ENCODE measurements at places on chromosomes 16 and 17.

DNA sequence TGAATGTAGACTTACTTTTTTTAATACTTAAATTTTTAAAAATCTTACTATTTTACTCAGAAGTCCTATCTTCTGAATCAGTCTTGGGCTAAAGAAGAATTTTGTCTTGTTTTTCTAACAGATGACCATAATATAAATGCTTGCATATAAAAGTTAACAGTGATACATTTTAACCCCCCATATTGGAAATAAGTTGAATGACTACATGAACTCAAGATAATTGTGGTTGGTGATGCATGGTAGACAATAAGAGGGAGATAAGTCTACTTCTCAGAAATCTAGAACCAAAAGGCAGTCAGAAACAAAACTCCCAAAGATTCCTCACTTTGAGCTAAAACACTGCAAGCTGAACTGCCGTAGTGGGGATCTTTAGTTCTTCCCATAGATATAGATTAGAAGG is 868.4 kb upstream of the SOX9 start:
- DNase-seq: no peak

DNA sequence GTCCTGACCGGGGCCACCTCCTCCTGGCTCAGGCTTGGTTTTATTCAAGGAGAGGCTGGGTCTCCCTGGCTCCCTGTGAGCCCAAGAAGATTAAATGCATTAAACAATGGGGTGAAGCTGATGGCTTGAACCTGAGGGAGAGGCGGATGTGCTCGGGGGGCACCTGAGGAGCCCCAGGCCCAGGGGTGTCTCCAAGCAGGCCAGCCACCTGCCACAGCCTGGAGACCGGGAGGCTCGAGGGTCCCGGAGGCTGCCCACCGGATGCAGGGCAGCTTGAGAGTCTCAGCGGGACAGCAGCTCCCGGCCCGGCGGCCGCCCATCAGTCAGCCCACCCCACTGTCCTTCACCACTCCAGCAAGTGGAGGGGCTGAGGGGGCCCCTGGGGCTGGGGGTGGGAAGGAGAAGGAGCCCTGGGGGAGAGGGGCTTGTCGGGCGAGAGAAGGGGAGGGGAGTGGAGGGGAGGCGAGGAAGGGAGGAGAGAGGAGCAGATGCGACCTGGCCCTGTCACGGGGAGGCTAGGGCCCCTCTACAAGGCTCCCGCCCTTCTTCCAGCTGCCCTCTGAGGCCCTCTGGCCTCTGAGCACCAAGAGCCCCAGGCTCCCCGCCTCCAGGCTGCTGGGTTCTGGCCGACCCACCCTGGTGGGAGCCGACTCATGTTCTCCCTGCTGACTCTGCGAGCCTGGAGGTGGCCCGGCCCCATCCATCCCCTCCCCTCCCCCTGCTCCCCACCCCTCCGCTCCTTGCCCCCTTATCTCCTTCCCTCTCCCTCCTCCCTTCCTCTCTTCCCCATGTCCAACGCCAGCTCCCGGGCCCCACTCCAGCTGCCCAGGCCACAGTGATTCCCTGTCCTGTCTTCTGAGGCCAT is 13.2 kb downstream of the CD7 start:
- peak; percentile 11 for DNase-seq

- DNase-seq: no peak
These were observed 9.3 kb downstream of the NUBP1 start for GRCh38 chr16:10752843-10753523.

GRCh38 chr16:75024594-75024993 is 25.8 kb downstream of the ZNRF1 start:
- DNase-seq: no peak

GRCh38 chr16:75945916-75946457 is 219.7 kb upstream of the CPHXL start:
- no peak for DNase-seq

DNA sequence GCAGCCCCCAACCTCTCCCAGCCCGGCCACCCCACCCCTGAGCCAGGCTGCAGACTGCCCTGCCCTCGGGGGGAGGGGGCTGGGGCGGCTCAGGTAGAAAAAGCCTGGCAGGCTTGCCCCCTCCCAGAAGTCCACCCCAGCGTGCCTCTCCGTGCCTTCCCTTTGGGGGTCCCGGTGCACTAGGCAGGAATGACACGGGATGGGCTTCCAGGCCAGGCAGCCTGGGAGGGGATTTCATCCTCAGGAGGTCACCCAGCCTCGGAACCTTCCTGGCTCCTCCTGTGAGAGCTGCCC is 185.0 kb downstream of the NTN1 start:
- DNase-seq: no peak

DNA sequence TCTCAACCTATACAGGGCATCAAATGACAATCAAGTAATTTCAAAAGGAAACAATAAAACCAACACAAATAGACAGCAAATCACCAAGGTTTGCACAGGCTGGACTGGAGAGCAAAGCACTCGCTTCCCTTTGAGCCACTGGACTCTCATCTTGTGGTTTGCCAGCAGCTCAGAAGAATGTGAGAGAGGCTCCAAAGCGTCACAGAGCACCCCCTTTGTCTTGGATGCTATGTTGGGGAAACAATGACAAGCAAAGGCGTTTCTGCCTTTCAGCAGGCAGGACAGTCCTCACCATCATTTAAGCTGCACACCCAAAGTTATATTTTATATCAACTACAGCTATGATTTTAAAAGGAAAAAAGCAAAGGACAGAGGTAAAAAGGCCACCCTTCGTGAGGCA is 13.2 kb downstream of the SLC6A4 start:
- DNase-seq: no peak

- DNase-seq: no peak
These were observed 31.3 kb downstream of the ZCCHC14 start for GRCh38 chr16:87461466-87461991.

DNA sequence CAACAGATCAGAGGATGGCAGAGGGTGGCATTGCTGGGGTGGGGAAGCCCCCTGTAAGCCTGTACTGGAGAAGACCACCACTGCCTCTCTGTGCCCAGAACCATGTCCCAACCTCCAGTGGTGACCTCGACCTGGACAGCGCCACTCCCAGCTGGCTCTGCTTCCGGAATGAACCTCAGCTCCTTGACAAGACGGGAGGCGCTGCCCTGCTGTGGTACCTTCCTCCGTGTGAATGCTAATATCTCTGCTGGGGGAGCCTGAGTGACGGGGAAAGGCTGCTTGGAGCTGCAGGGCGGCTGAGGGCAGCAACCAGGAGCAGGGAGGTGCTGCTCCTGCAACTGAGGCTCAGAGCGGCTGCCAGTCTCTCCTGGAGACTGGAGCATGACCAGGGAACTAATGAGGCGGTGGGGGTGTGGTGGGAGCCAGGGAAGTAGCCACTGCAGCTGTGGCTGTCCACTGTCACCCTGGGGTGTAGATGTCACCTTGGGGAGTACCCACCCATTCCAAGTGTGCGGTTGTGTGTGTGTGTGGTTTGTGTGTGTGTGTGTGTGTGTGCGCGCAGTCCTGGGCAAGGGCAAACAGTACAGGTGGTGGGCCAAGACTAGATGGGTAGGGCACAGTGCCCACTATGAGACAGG is 6.2 kb downstream of the PRCD start:
- DNase-seq: no peak

- no peak for DNase-seq
These were observed 23.8 kb upstream of the ARHGAP44 start for GRCh38 chr17:12765548-12765947.

- no peak for DNase-seq
These were observed 524.9 kb downstream of the WWOX start for GRCh38 chr16:78624366-78624765.

GRCh38 chr17:2213291-2213960 is 90.2 kb downstream of the SMG6 start:
- no peak for DNase-seq

GRCh38 chr17:2259769-2260536 is 43.6 kb downstream of the SMG6 start:
- DNase-seq: peak; percentile 7

GRCh38 chr16:88595101-88595500 is 24.9 kb downstream of the ZC3H18 start:
- DNase-seq: no peak

- DNase-seq: no peak
These were observed 226.7 kb upstream of the HSBP1 start for GRCh38 chr16:83581082-83581481.

- no peak for DNase-seq
These were observed 95.6 kb upstream of the HLF start for GRCh38 chr17:55168958-55169687.

GRCh38 chr16:24357511-24357910 is 101.4 kb downstream of the CACNG3 start:
- DNase-seq: no peak

- no peak for DNase-seq
These were observed 17.6 kb upstream of the CDRT4 start for GRCh38 chr17:15485045-15485444.

- no peak for DNase-seq
These were observed 71.5 kb downstream of the VMP1 start for GRCh38 chr17:59778996-59779395.

DNA sequence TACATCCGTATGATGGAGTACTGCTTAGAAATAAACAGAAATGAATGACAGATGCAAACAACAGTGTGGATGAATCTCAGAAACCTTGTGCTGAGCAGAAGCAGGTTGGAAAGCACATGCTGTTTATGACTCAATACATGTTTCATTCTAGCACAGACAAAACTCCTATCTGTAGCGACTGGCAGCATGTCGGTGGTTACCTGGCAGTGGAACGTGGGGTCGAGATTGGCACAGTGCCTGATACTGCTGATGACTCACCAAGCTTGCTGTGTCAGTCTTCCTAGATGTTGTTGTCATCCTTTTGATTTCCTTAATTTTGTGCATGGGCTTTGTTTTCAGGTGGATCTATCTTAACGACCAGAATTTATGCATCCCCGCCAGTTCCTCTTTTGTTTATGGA is 62.1 kb downstream of the GAN start:
- no peak for DNase-seq

DNA sequence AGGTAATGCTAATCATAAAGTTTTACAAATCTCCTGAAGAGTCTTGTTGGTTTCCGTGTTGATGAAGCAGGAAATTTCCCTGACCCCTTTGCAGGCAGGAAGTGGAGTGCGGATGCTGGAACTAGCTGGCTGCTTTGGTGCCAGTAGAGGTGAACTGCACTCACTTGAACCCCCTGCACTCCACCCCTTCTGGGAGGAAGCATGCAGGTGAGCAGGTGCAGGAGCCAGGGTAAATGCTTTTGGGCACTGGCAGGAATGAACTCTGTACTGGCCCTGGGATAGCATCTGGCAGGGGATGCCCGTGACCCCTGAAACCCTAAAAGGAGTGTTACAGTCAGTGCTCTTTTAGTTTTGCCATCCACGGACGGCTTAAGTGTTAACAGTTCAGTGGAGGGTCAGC is 430.4 kb downstream of the WWOX start:
- no peak for DNase-seq

- DNase-seq: peak; percentile 85
These were observed 6.1 kb downstream of the GJD3 start for GRCh38 chr17:40358323-40359038.

DNA sequence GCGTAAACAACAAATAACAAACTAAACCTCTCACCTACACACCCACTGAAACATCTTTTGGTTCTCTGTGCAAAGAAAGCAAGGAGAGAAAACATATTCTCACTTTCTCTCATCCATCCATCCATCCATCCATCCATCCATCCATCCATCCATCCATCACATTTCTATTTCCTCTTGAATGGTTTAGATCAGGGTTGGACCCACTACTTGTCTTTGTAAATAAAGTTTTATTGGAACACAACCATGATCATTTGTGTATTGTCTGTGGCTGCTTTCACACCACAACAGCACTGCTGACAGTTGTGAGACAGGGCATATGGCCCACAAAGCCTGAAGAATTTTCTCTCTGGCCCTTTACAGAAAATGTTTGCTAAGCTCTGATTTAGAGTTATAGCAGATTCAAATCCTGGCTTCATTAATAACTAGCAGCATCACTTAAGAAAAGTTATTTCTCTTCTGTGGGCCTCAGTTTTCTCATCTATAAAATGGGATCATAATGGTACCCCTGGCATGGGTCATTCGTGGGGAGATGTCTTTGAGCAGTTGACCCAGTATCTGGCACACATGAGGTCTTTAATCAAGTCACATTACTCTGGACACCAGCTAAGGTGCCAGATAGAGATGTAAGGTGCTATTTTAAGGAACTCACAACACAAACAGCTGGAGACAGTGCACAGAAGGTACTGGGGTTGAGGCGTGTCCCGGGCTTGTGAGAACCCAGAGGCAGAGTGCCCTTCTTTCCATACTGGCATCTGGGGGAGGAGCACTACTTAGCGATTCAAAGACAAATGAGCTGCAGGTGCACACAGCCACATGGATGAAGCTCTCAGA is 146.3 kb downstream of the CMIP start:
- DNase-seq: no peak

DNA sequence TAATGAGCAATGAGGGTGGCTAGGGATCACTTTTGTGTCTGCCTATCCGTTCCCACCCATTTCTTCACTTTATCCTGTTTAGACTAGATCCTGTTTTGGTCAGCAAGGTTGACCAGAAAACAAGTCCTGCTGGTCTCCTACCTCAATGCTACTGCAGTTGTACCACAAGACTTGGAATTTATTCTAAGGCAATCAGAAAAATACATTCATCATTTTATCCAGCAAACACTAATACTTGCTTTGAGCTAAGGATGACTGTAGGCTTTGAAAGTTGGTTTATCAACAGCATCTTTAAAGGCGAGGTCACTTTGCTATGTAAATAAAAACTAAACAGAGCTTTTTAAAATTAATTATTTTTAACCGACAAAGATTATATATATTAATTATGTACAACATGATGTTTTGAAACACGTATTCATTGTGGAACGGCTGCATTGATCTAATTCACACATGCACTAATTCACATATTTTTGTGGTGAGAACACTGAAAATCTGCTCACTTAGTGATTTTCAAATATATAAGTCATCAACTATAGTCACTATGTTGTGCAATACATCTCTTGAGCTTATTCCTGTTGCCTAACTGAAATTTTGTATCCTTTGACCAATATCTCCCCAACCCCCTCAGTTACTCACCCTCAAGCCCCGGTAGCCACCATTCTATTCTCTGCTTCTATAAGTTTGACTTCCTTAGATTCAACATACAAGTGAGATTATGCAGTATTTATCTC is 125.9 kb upstream of the HS3ST3A1 start:
- no peak for DNase-seq

- no peak for DNase-seq
These were observed 68.9 kb downstream of the NACA2 start for GRCh38 chr17:61522088-61522487.

DNA sequence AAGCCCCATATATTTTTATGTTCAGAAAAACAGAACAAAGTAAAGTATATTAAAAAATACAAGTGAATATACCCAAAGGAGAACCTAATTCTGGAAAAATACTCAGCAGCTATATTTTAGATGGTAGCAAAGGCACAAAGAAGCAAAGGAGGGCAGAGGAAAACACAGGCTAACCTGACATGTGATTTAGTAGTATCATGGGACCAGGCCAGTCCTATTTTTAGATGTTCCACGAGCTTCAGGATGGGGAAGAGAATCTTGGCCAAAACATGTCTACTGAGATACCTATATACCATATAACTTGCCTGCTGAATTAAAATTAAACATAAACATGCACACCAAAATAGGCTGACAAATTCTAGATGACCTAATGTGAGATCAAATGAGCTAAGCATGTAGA is 32.9 kb downstream of the SMYD4 start:
- no peak for DNase-seq

DNA sequence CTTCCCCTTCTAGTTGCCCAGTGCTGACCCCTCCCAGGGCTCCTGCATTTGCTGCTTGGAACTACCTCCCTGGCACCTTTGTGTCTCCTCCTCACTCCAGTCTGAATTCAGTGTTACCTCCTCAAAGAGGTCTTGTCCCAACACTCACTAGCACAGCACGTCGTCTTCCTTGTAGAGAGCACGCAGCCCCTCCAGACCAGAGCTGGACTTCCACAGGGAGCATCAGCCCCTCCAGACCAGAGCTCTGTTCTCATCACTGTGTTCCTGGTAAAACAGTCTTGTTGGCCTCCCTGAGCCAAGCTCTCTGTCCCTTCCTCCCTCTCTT is 27.8 kb upstream of the MGAT5B start:
- no peak for DNase-seq

Measured in CD8-positive, alpha-beta T cell (primary cell).